Osteocyte (in vitro differentiated cells): ENCODE measurements at places on chromosomes 6 and 20. TPM values are rescaled to one million over a fixed set of nuclear protein-coding genes. Genes with fewer than 3 reads are reported as not detected.

DNA sequence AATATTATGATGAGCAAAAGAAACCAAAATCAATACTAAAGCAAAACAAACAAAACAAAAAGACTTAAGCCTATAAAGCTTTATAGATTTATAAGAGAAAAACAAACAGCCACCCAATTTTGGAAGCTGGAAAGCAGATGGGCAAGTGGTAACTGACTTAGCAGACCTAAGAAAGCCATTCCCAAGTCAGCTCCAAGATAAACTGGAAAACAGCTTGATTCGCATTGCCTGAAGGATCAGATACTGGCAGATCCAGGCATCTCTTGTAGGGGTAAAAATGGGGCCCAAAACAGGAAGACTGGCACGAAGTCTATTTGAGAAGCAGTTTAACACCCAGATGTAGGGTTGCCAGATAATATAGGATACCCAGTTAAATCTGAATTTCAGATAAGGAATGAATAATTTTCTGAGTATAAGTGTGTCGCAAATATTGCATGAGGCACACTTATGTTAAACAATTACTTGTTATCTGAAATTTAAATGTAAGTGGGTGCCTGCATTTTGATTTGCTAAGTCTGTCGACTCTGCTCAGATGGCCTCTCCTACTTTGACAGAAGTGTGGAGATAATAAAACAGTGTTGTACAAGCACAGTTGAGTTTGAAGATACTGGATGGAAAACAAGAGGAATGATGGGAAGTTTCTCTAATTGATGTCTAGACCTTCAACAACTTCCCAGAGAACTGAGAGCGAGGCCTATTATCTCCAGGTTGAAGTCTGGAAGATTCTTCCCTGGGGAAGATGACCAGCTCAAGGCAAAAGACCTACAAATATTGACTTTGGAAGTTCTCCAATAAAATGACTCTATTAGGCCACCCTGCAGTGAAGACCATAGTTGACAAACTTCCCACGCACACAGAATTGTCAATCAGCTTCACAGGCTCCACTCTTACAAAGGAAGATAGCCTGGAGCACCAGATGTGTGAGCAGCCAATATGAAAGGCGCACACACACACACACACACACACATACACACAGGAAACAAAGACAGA is 113.4 kb downstream of the FAM50B start:
- peak overlapping the region; percentile 84 for H3K27ac ChIP-seq
- DNase-seq, result no peak
- H3K27me3 ChIP-seq, result no peaks in the 10 kb centered on the region
- H3K4me1 ChIP-seq, result peaks cover 54% of the 10 kb centered on the region

- no peak for DNase-seq
- no peak overlapping the region for H3K27ac ChIP-seq
- no peaks in the 10 kb centered on the region for H3K4me1 ChIP-seq
- H3K27me3 ChIP-seq, result no peaks in the 10 kb centered on the region
- H3K36me3 ChIP-seq, result peaks cover 32% of the 10 kb centered on the region
- no peak overlapping the region for H3K4me3 ChIP-seq
These were observed 42.3 kb downstream of the CHMP4B start for GRCh38 chr20:33853507-33853813.

GRCh38 chr20:17287503-17287902 is 60.7 kb downstream of the PCSK2 start:
- H3K27me3 ChIP-seq, result peaks cover 4% of the 10 kb centered on the region
- no peaks in the 10 kb centered on the region for H3K4me1 ChIP-seq
- no peaks in the 10 kb centered on the region for H3K36me3 ChIP-seq

- peaks cover 44% of the 10 kb centered on the region for H3K4me1 ChIP-seq
- no peak overlapping the region for H3K27ac ChIP-seq
- H3K27me3 ChIP-seq, result no peaks in the 10 kb centered on the region
- no peak for DNase-seq
- no peak overlapping the region for H3K4me3 ChIP-seq
These were observed 32.0 kb downstream of the SPATA2 start for GRCh38 chr20:49883246-49883802.

- no peak for DNase-seq
- H3K4me1 ChIP-seq, result no peaks in the 10 kb centered on the region
- no peak overlapping the region for H3K27ac ChIP-seq
- no peak overlapping the region for H3K4me3 ChIP-seq
- peaks cover 8% of the 10 kb centered on the region for H3K27me3 ChIP-seq
- no peaks in the 10 kb centered on the region for H3K36me3 ChIP-seq
These were observed 52.5 kb downstream of the BCAS1 start for GRCh38 chr20:54017846-54018245.

DNA sequence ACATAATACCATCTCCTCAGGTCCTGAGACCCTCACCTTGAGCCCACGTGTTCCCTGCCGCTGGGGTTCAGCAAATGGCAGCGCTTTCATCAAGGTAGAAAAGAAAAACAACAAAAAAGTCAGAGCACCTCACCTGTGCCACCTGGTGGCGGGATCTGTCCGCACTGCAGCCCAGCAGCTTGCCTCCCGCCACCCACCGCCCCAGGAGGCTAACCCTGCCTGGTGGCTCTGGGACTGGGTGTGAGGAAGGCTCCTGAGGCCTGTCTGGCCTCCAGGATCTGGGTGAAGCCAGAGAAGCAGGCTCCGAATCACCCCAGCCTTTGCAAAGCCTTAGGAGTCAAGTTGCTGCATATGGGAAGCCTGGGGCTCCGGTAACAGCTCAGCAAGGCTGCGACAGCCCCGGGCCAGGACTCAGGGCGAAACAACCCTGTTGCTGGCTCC is 270.8 kb downstream of the BMP7 start:
- no peaks in the 10 kb centered on the region for H3K27me3 ChIP-seq
- peaks cover 2% of the 10 kb centered on the region for H3K36me3 ChIP-seq
- peaks cover 6% of the 10 kb centered on the region for H3K4me1 ChIP-seq
- H3K4me3 ChIP-seq, result no peak overlapping the region
- no peak for DNase-seq

GRCh38 chr6:107618672-107619071 is 128.8 kb downstream of the SOBP start:
- no peaks in the 10 kb centered on the region for H3K36me3 ChIP-seq
- H3K27ac ChIP-seq, result no peak overlapping the region
- peaks cover 9% of the 10 kb centered on the region for H3K4me1 ChIP-seq
- no peaks in the 10 kb centered on the region for H3K27me3 ChIP-seq
- DNase-seq, result no peak
- no peak overlapping the region for H3K4me3 ChIP-seq

DNA sequence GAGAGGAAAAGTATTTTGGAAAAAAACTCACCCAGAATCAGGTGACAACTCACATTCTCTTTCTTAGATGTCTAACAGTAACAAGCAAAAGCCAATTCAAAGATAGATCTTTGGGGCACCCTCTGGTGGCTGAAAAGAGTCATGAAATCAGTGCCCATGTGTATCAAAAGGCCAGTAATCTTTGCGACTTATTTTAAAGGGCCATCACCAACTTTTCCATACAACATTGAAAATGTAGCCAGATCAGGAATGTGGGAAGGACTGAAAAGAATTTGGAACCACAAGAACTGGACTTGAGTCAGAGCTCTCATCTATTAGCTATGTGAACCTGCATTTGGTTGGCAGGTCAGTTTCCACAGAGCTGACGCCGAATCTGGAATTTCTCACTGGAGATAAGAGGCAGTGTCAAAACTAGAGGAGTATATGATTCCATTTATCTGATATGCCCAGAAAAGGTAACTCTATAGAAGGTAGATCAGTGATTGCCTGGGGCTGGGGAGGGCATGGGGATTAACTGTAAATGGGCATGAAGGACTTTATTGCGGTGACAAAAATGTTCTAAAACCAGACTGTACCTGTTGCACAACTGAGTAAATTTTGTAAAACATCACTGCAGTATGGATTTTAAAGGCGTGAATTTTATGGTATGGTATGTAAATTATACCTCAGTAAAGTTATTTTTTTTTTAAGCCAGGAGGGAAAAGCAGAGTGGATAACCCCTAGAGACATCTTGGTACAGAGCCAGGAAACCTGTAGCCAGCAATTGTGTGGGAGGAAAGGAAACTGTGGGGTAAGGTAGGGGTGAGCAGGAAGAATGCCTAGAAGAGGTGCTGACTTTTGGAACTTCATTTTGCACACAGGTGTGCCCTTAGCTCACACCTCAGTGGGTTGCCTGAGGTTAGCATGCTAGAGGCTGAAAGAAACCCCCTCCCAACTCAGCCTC is 117.1 kb upstream of the ASF1A start:
- H3K4me3 ChIP-seq, result no peak overlapping the region
- H3K4me1 ChIP-seq, result peaks cover 4% of the 10 kb centered on the region
- no peaks in the 10 kb centered on the region for H3K36me3 ChIP-seq
- peaks cover 46% of the 10 kb centered on the region for H3K27me3 ChIP-seq
- H3K27ac ChIP-seq, result no peak overlapping the region
- no peak for DNase-seq

Gene RIPK1
- total RNA-seq, result 28.1 and 31.6 TPM in 2 replicates
